ENCODE measurements at places on chromosomes 4 and X. TPM values are rescaled to one million over a fixed set of nuclear protein-coding genes. Genes with fewer than 3 reads are reported as not detected.

The DGKK gene
- not detected for total RNA-seq

The UCHL1 gene
- total RNA-seq = 0.83 TPM

The FSTL5 gene
- total RNA-seq = not detected

The CACNA1F gene
- 1.7 TPM for total RNA-seq

The NEXMIF gene
- 1.3 TPM for total RNA-seq

The SLC2A9 gene
- 1.6 TPM for total RNA-seq

The HPGD gene
- total RNA-seq = 10.7 TPM

The FGD1 gene
- total RNA-seq = 0.06 TPM

DNA sequence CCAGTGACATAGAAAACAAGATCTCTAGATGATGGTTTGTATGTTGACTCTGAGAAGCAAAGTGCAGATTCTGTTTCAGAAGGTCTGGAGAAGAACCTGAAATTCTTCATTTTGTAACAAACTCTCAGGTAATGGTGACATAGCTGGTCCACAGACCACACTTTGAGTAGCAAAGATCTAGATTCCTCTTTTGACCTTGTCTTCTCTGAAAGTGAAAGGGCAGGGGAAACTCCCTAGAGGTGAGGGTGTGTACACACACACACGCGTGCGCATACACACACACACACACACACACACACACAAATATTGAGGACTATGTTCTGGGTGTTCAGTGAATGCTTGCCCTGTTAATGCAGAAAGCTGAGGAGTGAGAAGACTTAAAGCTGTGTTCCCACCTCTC lies 110.1 kb downstream of the NHSL2 start:
- DNase-seq = no peak
- no peaks in the 10 kb centered on the region for H3K36me3 ChIP-seq
- H3K27me3 ChIP-seq = peaks cover 27% of the 10 kb centered on the region

GRCh38 chr4:96131186-96131585 lies 291.3 kb downstream of the PDHA2 start:
- no peak overlapping the region for H3K27ac ChIP-seq
- no peak overlapping the region for H3K4me3 ChIP-seq
- no peak for DNase-seq
- no peaks in the 10 kb centered on the region for H3K4me1 ChIP-seq

GRCh38 chr4:10656420-10656819 lies 28.1 kb downstream of the CLNK start:
- no peak for DNase-seq
- H3K4me1 ChIP-seq = peaks cover 7% of the 10 kb centered on the region

- H3K36me3 ChIP-seq = no peaks in the 10 kb centered on the region
- H3K27ac ChIP-seq = no peak overlapping the region
- H3K4me3 ChIP-seq = peak overlapping the region; percentile 56
- H3K4me1 ChIP-seq = peaks cover 4% of the 10 kb centered on the region
These were observed 48.7 kb upstream of the BCOR start for GRCh38 chrX:40146262-40147125.

DNA sequence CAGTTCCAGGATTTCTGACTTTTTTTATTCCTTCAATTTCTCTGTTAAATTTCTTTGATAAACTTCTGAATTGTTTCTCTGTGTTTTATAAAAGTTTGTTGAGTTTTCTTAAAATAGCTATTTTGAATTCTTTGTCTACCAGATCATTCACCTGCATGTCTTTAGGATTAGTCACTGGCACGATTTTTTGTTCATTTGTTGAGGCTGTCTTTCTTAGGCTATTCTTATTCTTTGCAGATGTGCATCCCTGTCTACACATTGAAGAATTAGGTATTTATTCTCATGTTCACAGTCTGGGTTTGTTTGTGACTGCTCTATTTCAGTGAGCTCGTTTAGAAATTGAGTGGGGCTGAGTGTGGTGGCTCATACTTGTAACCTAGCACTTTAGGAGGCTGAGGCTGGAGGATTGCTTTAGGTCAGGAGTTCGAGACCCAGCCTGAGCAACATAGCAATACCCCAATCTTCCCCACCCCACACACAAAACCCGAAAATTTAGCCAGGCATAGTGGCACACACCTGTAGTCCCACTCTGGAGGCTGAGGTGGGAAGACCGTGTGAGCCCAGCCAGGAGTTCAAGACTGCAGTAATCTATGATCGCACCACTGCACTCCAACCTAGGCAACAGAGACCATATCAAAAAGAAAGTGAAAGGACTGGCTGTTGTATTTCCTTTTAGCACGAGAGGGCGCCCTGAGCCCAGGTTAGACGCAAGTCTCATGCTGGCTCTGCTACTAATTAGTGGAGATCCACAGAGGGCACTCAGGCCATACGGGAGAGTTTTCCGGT lies 42.0 kb downstream of the F8 start:
- H3K27ac ChIP-seq = peak overlapping the region; percentile 88
- peak overlapping the region; percentile 88 for H3K4me3 ChIP-seq
- H3K27me3 ChIP-seq = peaks cover 4% of the 10 kb centered on the region
- H3K36me3 ChIP-seq = no peaks in the 10 kb centered on the region

- H3K36me3 ChIP-seq = no peaks in the 10 kb centered on the region
- no peaks in the 10 kb centered on the region for H3K4me1 ChIP-seq
- no peaks in the 10 kb centered on the region for H3K27me3 ChIP-seq
- no peak for DNase-seq
These were observed 260.1 kb upstream of the GIMD1 start for GRCh38 chr4:106628586-106629267.

GRCh38 chr4:105765690-105766407 lies 57.3 kb downstream of the GSTCD start:
- no peaks in the 10 kb centered on the region for H3K27me3 ChIP-seq
- peaks cover 9% of the 10 kb centered on the region for H3K36me3 ChIP-seq
- no peaks in the 10 kb centered on the region for H3K4me1 ChIP-seq
- H3K27ac ChIP-seq = no peak overlapping the region

Data from activated naive CD8-positive, alpha-beta T cell treated with anti-CD3 and anti-CD28 coated beads, Interleukin-2, amount 10 ng/mL, durations not matched to agents 7 days and 5 days (primary cell).